ENCODE measurements at places on chromosomes 6 and 20. TPM values are rescaled to one million over a fixed set of nuclear protein-coding genes. Genes with fewer than 3 reads are reported as not detected.

GRCh38 chr6:70668499-70668812, 773 bp downstream of the SMAP1 start:
- peak overlapping the region; percentile 97 for H3K4me3 ChIP-seq
- H3K4me1 ChIP-seq: peaks cover 2% of the 10 kb centered on the region
- H3K27ac ChIP-seq: peak overlapping the region; percentile 84
- DNase-seq: no peak
- no peaks in the 10 kb centered on the region for H3K36me3 ChIP-seq

GRCh38 chr6:130604841-130605399, 222.3 kb upstream of the SMLR1 start:
- H3K4me3 ChIP-seq: no peak overlapping the region
- H3K36me3 ChIP-seq: no peaks in the 10 kb centered on the region
- DNase-seq: no peak
- H3K27me3 ChIP-seq: no peaks in the 10 kb centered on the region
- H3K27ac ChIP-seq: no peak overlapping the region
- H3K4me1 ChIP-seq: peaks cover 12% of the 10 kb centered on the region

DNA sequence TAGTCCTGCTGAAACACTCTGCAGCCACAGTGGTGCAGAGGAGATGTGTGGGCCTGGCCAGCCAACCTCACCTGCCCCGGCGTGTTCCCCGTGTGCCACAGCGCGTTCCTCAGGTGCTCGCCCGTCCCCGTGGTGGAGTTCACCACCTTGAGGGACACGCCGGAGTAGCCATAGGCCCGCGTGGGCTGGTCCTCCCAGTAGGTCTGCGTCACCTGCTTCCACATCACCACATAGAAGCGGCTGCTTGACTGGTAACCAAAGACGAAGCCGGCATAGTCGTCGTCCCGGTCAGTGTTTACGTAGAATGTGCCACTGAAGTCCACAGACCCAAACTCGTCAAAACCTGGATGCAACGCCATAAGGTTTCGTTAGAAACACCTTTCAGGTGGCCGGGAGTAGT, 31.5 kb downstream of the THBS2 start:
- DNase-seq: no peak
- H3K36me3 ChIP-seq: peaks cover 45% of the 10 kb centered on the region
- no peak overlapping the region for H3K4me3 ChIP-seq

DNA sequence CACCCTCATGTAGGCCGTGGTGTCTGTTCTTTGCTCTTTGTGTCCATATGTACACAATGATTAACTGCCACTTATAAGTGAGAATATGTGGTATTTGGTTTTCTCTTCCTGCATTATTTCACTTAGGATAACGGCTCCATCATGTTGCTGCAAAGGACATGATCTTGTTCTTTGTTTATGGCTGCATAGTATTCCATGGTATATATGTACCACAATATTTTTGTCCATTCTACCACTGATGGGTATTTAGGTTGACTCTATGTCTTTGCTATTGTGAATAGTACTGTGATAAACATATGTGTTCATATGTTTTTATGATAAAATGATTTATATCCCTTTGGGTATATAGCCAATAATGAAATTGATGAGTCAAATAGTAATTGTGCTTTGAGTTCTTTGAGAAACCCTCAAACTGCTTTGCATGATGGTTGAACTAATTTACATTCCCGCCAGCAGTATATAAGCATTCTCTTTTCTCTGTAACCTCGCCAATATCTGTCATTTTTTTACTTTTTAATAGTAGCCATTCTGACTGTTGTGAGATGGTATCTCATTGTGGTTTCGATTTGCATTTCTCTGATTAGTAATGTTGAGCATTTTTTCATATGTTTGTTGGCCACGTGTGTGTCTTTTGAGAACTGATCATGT, 174.4 kb upstream of the NT5E start:
- H3K36me3 ChIP-seq: no peaks in the 10 kb centered on the region
- no peak overlapping the region for H3K4me3 ChIP-seq
- H3K4me1 ChIP-seq: no peaks in the 10 kb centered on the region
- no peak overlapping the region for H3K27ac ChIP-seq
- H3K27me3 ChIP-seq: no peaks in the 10 kb centered on the region

- H3K36me3 ChIP-seq: no peaks in the 10 kb centered on the region
- no peaks in the 10 kb centered on the region for H3K4me1 ChIP-seq
- H3K27me3 ChIP-seq: peaks cover 13% of the 10 kb centered on the region
- no peak for DNase-seq
- no peak overlapping the region for H3K27ac ChIP-seq
Observed at GRCh38 chr20:23614163-23614562, 8.4 kb upstream of the CST9 start.

The SLC17A9 gene
- total RNA-seq: 1.4 TPM

DNA sequence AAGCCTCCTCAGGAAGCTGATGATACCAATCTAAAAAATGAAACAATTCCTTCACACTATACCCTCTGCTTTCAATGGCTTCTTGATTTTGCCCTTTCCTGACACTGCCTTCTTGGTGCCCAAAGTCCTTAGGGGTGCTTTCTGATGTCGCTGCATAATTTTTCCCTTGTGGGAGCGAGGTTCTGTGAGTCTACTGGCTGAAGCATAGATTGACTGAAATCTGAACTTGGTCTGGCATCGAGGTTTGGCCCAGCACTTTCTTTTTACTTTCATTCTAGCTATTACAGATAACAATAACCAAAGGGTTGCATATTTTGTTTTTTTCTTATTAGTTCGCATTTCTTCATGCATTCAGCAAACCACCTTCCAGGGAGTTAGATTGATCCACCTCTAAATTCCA, 65.8 kb downstream of the E2F3 start:
- H3K27me3 ChIP-seq: no peaks in the 10 kb centered on the region
- H3K4me3 ChIP-seq: no peak overlapping the region
- no peak for DNase-seq

- H3K36me3 ChIP-seq: peaks cover 6% of the 10 kb centered on the region
- H3K27me3 ChIP-seq: no peaks in the 10 kb centered on the region
- H3K4me3 ChIP-seq: no peak overlapping the region
- peaks cover 35% of the 10 kb centered on the region for H3K4me1 ChIP-seq
- DNase-seq: no peak
Observed at GRCh38 chr6:157997893-157998608, 16.4 kb downstream of the SYNJ2 start.

GRCh38 chr6:69987550-69987949, 121.2 kb downstream of the COL19A1 start:
- no peaks in the 10 kb centered on the region for H3K36me3 ChIP-seq
- no peaks in the 10 kb centered on the region for H3K4me1 ChIP-seq
- no peak overlapping the region for H3K27ac ChIP-seq
- no peak for DNase-seq
- no peak overlapping the region for H3K4me3 ChIP-seq

DNA sequence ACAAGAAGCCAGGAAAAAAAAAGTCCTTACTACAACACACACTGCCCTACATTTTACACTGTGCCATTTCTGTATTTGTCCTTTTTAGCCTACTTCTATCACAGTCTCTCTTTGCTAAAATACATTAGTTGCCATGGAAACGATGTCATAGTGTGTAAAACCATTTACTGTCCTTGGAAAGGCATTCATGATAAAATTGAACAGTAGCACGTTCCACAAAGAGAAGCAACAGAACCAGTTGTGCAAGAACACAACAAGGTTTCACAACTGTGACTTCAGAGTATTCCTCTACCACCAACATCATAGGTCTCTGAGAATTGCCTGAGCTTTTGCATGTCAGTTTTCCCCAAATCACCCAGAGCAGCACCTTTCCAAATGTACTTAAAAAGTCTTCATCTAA, 20.5 kb downstream of the FYN start:
- no peaks in the 10 kb centered on the region for H3K36me3 ChIP-seq
- no peak overlapping the region for H3K4me3 ChIP-seq
- no peaks in the 10 kb centered on the region for H3K4me1 ChIP-seq
- H3K27me3 ChIP-seq: no peaks in the 10 kb centered on the region
- H3K27ac ChIP-seq: no peak overlapping the region
- peak; percentile 34 for DNase-seq

GRCh38 chr6:163248051-163248450, 166.5 kb upstream of the QKI start:
- H3K4me3 ChIP-seq: no peak overlapping the region
- no peaks in the 10 kb centered on the region for H3K36me3 ChIP-seq
- H3K27ac ChIP-seq: no peak overlapping the region
- no peaks in the 10 kb centered on the region for H3K27me3 ChIP-seq

The SLC17A3 gene
- total RNA-seq: not detected

DNA sequence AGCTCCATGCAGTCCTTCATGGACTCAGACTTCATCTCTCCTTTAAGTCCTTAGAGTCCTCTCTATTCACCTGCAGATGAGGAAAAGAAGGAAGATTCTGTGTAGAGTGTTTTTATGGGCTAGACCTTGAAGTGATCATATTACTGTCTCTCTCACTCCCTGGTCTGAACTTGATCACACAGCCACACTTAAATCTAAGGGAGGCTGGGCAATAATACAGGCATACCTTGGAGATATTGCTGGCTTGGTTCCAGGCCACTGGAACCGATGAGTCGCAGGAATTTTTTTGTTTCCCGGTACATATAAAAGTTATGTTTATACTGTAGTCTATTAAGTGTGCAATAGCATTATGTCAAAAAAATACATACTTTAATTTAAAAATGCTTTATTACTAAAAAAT, 59.2 kb upstream of the FOXO3 start:
- H3K27ac ChIP-seq: no peak overlapping the region
- H3K4me1 ChIP-seq: no peaks in the 10 kb centered on the region
- no peaks in the 10 kb centered on the region for H3K36me3 ChIP-seq
- H3K27me3 ChIP-seq: no peaks in the 10 kb centered on the region
- peak; percentile 47 for DNase-seq

DNA sequence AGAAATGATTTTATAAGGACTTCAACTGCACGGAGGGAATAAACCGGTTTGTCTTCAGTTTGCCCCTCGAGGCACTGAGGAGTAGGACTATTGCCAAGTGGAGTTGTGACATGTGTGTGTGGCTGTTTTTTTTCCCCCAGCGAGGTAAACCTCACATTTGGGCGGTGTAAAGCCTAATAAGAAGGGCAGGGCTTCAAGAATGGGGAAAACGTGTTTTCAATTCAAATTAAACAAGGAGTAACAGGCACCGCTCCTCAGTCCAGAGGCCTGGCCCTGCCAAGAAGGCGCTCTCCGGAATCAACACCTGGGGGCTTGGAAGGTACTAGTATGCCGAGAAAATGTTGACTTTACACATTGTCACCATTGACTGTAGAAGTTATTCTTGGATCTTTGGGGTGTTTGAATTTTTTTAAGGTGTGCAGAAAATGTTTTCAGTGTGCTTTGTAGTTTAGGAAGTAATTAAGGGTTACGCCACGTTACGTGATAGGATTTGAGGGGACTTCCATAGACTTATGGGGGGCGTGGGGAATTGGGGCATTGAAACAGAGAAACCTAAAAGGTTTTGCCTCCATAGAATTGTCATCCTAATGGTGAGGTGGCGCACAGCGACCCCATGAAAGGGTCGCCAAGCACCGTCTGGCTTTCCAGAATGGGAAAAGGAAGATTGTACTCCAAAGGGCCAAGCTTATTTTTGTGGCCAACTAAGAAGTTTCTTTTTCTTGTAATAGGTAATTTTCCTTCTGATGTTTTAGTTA, 791 bp downstream of the ADGRG6 start:
- H3K36me3 ChIP-seq: no peaks in the 10 kb centered on the region
- peak; percentile 11 for DNase-seq
- no peaks in the 10 kb centered on the region for H3K27me3 ChIP-seq
- H3K4me3 ChIP-seq: peak overlapping the region; percentile 70

- H3K27me3 ChIP-seq: no peaks in the 10 kb centered on the region
- H3K36me3 ChIP-seq: no peaks in the 10 kb centered on the region
- no peak overlapping the region for H3K27ac ChIP-seq
Observed at GRCh38 chr6:130787726-130788500, 39.3 kb upstream of the SMLR1 start.

- H3K27me3 ChIP-seq: peaks cover 15% of the 10 kb centered on the region
- no peak for DNase-seq
- no peak overlapping the region for H3K27ac ChIP-seq
- H3K4me3 ChIP-seq: no peak overlapping the region
Observed at GRCh38 chr6:90471263-90471662, 115.6 kb downstream of the MAP3K7 start.

GRCh38 chr20:61065853-61066252, 186.2 kb upstream of the CDH4 start:
- H3K4me3 ChIP-seq: no peak overlapping the region
- H3K36me3 ChIP-seq: no peaks in the 10 kb centered on the region
- H3K27me3 ChIP-seq: no peaks in the 10 kb centered on the region
- H3K4me1 ChIP-seq: no peaks in the 10 kb centered on the region
- H3K27ac ChIP-seq: no peak overlapping the region

- H3K36me3 ChIP-seq: peaks cover 53% of the 10 kb centered on the region
- peak overlapping the region; percentile 85 for H3K27ac ChIP-seq
- no peaks in the 10 kb centered on the region for H3K27me3 ChIP-seq
- DNase-seq: peak; percentile 73
- H3K4me1 ChIP-seq: peaks cover 16% of the 10 kb centered on the region
Observed at GRCh38 chr6:148538261-148539190, 195.9 kb downstream of the SASH1 start.

The EFCAB8 gene
- total RNA-seq: not detected

- DNase-seq: no peak
- peaks cover 2% of the 10 kb centered on the region for H3K36me3 ChIP-seq
- H3K27me3 ChIP-seq: no peaks in the 10 kb centered on the region
- H3K4me3 ChIP-seq: no peak overlapping the region
- H3K4me1 ChIP-seq: no peaks in the 10 kb centered on the region
- H3K27ac ChIP-seq: no peak overlapping the region
Observed at GRCh38 chr6:119195848-119196247, 117.4 kb upstream of the FAM184A start.

The ABCF1 gene
- total RNA-seq: 47.5 TPM

- peaks cover 7% of the 10 kb centered on the region for H3K27me3 ChIP-seq
- H3K27ac ChIP-seq: no peak overlapping the region
- peaks cover 9% of the 10 kb centered on the region for H3K4me1 ChIP-seq
- H3K36me3 ChIP-seq: no peaks in the 10 kb centered on the region
- no peak overlapping the region for H3K4me3 ChIP-seq
Observed at GRCh38 chr6:35500782-35501181, 3.9 kb upstream of the TEAD3 start.

GRCh38 chr6:82861121-82861520, 204.5 kb downstream of the UBE3D start:
- H3K36me3 ChIP-seq: no peaks in the 10 kb centered on the region
- no peak for DNase-seq
- H3K4me3 ChIP-seq: no peak overlapping the region
- H3K27me3 ChIP-seq: no peaks in the 10 kb centered on the region
- H3K4me1 ChIP-seq: peaks cover 2% of the 10 kb centered on the region

GRCh38 chr6:122681705-122682104, 71.5 kb downstream of the PKIB start:
- no peak overlapping the region for H3K27ac ChIP-seq
- no peak overlapping the region for H3K4me3 ChIP-seq
- no peaks in the 10 kb centered on the region for H3K36me3 ChIP-seq
- DNase-seq: no peak
- no peaks in the 10 kb centered on the region for H3K27me3 ChIP-seq

- H3K27me3 ChIP-seq: peaks cover 9% of the 10 kb centered on the region
- H3K36me3 ChIP-seq: no peaks in the 10 kb centered on the region
- no peak for DNase-seq
- no peak overlapping the region for H3K27ac ChIP-seq
- no peak overlapping the region for H3K4me3 ChIP-seq
- H3K4me1 ChIP-seq: no peaks in the 10 kb centered on the region
Observed at GRCh38 chr20:17315407-17316231, 88.8 kb downstream of the PCSK2 start.
